ENCODE measurements at places on chromosomes 7 and 10.

GRCh38 chr10:5599613-5600520 lies 66.5 kb downstream of the ASB13 start:
- DNase-seq = no peak

- DNase-seq = no peak
Observed at GRCh38 chr7:119482671-119483070, 790.3 kb upstream of the KCND2 start.

DNA sequence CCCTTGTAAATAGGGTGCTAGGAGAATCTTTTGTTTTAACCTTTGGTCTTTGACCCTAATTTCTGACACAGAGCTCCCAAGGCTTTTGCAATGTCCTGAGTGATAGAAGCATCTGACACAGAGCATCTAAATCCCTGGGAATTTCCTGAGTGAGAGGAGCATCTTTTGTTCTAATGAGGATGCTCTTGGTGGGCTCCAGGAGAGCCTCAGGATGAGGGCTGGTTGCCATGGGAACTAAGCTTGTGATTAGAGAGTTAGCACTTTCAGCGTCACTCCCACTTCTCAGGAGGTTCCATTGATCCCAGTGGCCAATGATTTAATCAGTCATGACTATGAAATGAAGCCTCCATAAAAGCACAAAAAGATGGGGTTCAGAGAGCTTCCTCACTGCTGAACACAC lies 264.8 kb downstream of the KIF20B start:
- no peak for DNase-seq

GRCh38 chr10:22823109-22823508 lies 104.7 kb upstream of the ARMC3 start:
- no peak for DNase-seq

DNA sequence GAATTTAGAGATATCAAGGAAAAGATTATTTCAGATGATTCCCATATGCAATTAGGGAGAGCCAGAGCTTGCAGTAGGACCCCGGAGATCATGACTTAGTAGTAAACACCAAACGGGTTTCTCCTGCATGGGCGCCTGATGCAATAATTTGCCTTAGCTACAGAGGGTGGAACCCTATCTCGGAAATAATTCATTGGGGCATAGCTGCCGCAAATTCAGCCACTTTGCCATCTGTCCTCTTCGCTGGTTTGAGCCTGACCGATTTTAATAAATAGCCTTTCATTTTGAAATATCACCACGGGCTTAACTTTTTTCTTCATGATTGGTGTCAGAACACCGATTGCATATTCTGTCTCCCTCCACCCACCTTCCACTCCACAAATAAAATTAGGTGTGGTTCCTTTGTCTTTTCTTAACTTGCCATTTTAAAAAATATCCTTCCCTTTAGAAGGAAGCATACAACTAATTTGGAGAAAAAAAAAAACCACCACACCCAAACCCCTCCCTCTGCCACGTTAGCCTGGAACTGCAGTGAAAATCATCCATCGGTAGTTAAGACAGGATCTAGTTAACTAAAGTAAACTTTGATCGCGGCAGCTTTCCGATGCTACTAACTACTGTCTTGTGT lies 1.4 kb downstream of the GARS1 start:
- no peak for DNase-seq
